ENCODE measurements at places on chromosomes 7 and 10.

DNA sequence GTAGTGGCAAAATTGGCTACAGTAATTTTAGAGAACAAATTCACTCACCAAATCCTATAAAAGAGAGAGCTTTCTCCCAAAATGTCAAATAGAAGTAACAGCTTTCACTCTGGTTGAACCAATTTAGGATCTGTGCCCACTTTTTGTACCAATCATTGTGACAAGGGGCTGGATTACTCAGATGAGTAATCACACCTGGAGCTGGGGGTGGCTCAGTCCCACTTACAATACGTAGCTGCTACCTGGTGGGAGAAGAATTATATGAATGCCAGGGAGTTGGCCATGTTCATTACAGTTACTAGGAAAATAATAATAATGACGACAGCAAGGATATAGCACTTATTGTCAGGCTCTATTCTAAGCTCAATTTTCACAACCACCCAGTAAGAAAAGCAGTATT, 23.4 kb upstream of the SLC26A3 start:
- DNase-seq, result no peak

DNA sequence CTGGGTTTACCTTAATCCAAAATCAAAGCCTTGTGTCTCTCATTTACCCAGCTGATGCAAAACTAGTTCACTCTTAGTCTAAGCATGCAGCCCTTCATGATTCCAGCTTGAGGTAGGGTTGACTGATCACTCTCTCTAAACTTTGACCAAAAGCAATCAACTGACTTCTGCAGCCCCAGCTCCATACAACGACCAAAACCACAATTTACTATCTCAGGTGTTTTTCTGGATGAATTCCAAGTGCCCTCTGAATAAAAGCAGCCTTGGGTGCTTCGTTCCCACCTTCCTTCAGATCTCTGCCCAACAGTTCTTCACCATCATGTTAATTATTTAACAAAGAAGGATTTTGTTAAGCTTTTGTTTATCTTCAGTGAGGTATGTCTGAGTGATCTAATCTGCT, 62.6 kb downstream of the CCDC6 start:
- DNase-seq, result no peak

GRCh38 chr7:127158659-127159058, 94.1 kb downstream of the GRM8 start:
- no peak for DNase-seq

GRCh38 chr10:16929069-16929468, 111.8 kb upstream of the RSU1 start:
- no peak for DNase-seq

DNA sequence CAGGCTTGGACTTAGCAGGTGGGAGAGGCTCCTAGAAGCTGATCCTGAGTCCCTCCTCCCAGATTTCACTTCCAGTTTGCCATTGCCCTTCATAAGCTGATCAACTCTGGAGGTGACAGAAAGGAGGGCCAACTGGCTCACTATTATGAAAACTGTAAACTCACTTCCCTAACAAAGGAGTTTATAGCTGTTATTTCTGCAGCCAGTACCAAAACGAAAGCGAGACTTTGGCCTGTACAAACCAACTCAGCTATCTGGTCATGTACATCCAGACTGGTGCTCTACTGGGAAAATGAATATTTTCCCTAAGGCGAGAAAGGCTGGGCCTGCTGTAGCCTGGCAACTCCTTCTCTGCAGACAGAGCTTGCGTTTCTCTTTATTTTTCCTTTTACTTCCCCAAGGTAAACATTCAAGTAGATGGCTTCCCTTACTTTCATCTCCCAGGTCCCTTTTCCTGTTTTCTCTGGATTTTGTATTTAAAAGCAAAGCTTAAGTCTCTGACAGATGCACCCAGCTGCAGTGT, 54.7 kb downstream of the GALNT17 start:
- no peak for DNase-seq

GRCh38 chr10:129765664-129766550, 198.2 kb downstream of the EBF3 start:
- no peak for DNase-seq

DNA sequence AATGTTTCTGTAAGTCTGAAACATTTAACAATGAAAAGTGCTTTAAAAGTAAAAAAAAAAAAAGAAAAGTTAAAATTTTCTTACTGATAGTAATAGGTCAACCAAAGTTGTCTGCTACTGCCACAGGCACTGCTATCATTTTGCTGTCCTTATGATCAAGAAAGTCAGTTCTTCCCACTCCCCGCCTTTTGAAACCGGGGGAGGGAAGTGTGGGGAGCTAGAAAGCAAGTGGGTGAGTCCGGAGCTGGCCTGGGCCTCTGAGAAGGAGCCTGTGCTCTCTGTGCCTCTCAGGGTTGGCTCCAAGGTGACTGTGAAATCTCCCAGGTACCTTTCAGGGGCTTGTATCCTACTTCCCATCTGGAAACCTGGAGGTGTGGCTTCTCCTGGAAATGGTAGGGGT, 7.3 kb downstream of the C7orf57 start:
- no peak for DNase-seq

- DNase-seq, result no peak
These were observed 5.2 kb upstream of the SMKR1 start for GRCh38 chr7:129497156-129497555.

- no peak for DNase-seq
These were observed 27.0 kb downstream of the ADRB1 start for GRCh38 chr10:114070710-114071109.

DNA sequence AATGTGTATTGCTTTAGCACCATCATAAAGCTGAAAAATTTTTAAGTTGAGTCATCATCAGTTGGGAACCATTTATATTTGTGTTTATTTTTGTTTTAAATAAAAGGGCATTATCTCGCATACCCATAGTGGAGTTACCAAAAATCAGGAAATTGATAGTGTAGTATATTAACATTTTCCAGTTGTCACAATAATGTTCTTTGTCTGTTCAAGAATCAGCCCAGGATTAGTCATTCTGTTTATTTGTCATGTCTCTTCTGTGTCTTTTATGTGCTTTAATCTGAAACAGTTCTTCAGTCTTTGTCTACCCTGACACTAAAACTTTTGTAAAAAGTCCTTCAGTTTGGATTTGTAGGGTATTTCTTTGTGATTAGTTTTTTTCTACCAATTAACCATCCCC, 827.8 kb upstream of the ZWINT start:
- no peak for DNase-seq

- no peak for DNase-seq
These were observed 375.5 kb upstream of the CELF2 start for GRCh38 chr10:10642189-10642588.

DNA sequence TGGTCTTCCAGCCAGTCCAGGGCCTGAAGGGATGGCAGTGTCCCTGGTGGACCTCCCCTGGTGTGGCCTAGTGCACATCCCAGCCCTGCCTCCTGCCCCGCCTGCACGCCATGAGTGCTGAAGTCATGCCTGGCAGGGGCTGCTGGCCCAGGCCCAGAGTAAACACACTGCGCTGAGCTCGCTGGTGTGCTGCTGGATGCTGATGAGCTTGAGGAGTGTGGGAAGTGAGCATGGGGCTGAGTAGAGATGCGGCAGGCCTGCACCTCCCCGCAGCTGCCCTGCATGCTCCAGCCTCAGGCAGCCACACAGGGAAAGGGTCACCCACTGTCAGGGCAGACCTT, 43.2 kb downstream of the HTRA1 start:
- peak; percentile 63 for DNase-seq

GRCh38 chr7:29265208-29265923, 70.8 kb downstream of the CHN2 start:
- no peak for DNase-seq

- DNase-seq, result no peak
These were observed 113.7 kb downstream of the LRMDA start for GRCh38 chr10:75544993-75545706.

DNA sequence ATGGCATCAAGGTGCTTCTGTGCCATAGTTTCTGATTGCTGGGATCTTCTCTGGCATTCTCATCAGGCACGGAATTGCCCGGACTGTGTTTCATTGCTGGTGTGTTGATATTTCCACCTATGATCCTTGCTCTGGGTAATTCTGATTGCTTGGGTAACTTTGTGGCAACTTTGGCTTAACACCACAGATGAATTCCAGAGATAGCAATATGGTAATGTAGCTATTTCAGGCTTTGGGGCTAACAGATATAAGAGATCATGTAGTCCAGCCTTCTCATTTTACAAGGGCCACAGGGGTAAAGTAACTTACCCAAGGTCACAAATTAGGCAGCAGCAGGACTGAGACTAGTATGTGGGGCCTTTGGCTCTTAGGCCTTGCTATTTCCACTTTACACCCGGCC, 53.9 kb upstream of the PLPP4 start:
- DNase-seq, result peak; percentile 39

DNA sequence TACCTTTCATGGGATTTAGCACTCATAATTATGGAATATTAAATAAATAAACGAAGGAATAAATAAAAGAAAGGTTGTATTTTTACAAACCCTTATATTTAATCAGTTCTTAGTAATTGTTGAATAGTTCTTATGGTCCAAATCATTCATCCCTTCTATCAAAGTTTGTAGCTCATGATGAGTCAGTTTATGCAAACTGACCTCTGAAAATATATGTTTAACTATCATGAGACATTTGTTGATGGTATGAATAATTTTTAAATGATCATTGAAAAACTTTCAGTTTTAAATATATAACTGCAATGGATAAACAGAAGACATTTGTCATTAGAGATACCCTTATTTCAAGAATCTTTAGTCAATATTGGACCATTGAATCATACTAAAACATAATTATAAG, 411.2 kb upstream of the LRRTM3 start:
- DNase-seq, result no peak

GRCh38 chr10:4057021-4057420, 272.0 kb upstream of the KLF6 start:
- no peak for DNase-seq

GRCh38 chr10:58174831-58175230, 92.9 kb downstream of the IPMK start:
- no peak for DNase-seq

GRCh38 chr7:37768611-37769010, 79.8 kb upstream of the NME8 start:
- no peak for DNase-seq

- peak; percentile 92 for DNase-seq
These were observed 1.7 kb downstream of the CREB3L2 start for GRCh38 chr7:138000081-138000701.

DNA sequence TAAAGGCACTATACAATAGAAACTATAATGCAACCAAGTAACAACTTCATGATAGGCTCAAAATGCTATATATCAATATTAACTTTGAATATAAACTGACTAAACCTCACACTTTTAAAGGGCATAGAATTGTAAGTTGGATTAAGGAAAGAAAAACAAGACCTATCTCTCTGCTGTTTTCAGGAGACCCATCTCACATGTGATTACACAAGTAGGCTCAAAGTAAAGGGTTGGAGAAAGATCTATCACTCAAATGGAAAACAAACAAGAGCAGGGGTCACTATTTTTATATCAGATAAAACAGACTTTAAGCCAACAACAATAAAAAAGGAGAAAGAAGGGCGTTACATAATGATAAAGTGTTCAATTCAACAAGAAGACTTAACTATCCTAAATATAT, 155.5 kb downstream of the CDK14 start:
- no peak for DNase-seq

DNA sequence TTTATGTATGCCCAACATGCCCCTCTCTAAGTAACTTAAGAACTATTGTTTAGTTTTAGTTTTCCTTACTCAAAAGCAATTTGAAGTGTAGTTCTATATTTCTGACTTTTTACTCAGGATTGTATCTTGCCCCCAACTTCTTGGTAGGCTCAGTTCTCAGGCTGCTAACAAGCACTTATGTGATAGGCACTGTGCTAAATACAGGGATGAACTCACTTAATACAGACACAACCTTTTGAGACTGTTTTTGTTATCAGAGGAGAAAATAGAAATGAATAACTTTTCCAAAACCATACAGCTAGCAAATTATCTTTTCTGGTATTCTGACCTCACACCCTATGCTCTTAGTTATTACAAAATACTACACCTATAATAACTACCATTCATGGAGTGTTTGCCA, 16.3 kb downstream of the TAX1BP1 start:
- DNase-seq, result no peak
